ENCODE measurements at places on chromosomes 13 and 19. TPM values are rescaled to one million over a fixed set of nuclear protein-coding genes. Genes with fewer than 3 reads are reported as not detected.

PSG11 gene
- total RNA-seq = not detected

RAB3A gene
- total RNA-seq = 3.4 TPM

RFPL4A gene
- total RNA-seq = not detected

FCAR gene
- total RNA-seq = 5.2 TPM

ACER1 gene
- not detected for total RNA-seq

PDE4A gene
- 30.2 TPM for total RNA-seq

PRODH2 gene
- not detected for total RNA-seq

GTF2F1 gene
- total RNA-seq = 45.2 TPM

NUDT15 gene
- total RNA-seq = 5.7 TPM

- no peak overlapping the region for H3K4me3 ChIP-seq
- H3K27ac ChIP-seq = no peak overlapping the region
- H3K4me1 ChIP-seq = no peaks in the 10 kb centered on the region
Observed at GRCh38 chr13:77196052-77196618, 130.8 kb downstream of the MYCBP2 start.

- no peaks in the 10 kb centered on the region for H3K36me3 ChIP-seq
- H3K27me3 ChIP-seq = no peaks in the 10 kb centered on the region
- no peak overlapping the region for H3K27ac ChIP-seq
- H3K4me3 ChIP-seq = no peak overlapping the region
- DNase-seq = peak; percentile 81
Observed at GRCh38 chr19:751501-752341, 809 bp downstream of the MISP start.

DNA sequence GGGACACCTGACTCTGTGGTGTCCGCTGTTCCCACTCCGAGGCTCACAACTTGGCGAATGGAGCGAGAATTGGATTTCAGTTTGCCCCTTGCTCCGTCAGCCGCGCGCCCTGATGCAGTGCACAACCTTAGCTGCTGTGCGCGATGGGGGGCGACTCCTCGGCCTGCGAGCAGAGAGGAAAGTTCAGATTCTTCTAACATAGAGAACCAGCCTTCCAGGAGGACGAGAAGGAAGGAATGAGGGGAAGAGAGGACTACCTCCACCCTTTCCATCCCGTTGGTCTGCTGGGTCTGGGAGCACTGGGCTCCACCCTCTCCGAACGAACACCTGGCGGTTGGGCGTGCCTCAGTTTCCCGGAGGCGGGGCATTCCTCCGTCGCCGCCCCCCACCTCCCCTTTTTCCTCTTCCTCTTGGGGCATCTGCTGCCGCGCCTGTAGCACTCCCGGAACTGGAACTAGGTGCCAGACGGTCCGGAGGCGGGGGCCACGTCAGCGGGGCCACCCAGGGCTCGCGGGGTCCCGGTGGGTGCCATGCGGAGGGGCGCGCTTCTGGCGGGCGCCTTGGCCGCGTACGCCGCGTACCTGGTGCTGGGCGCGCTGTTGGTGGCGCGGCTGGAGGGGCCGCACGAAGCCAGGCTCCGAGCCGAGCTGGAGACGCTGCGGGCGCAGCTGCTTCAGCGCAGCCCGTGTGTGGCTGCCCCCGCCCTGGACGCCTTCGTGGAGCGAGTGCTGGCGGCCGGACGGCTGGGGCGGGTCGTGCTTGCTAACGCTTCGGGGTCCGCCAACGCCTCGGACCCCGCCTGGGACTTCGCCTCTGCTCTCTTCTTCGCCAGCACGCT is at the start of gene KCNK6:
TSS of gene KCNK6 (plus strand) at position 425 of the 838 bp plus-strand sequence. CDS start at position 531, 106 bp downstream.
- peaks cover 2% of the 10 kb centered on the region for H3K36me3 ChIP-seq
- no peaks in the 10 kb centered on the region for H3K27me3 ChIP-seq
- H3K4me3 ChIP-seq = peak within 1 kb of the TSS; percentile 83
- DNase-seq = peak; percentile 85

DNA sequence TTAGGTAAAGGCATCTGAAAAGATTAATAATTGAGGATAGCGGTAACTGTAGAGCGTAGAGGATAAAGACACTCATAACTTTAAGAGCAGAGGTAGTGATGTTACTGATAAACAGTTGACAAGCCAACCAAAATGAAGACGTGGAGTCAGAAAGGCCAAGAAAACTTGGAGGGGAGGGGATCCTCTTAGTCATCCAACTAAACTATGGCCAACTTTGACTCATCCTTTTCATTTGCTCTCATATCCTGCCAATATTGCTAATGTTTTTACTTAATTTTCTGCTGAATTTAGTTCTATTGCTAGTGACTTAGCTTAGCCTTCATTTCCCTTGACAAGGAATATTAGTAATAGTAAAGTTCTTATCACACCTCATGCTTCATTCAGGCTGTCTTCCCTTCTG is 13.4 kb downstream of the ITGBL1 start:
- H3K4me1 ChIP-seq = peaks cover 9% of the 10 kb centered on the region
- H3K27me3 ChIP-seq = no peaks in the 10 kb centered on the region
- H3K36me3 ChIP-seq = no peaks in the 10 kb centered on the region
- no peak overlapping the region for H3K4me3 ChIP-seq
- DNase-seq = no peak
- H3K27ac ChIP-seq = no peak overlapping the region

- DNase-seq = no peak
- H3K4me3 ChIP-seq = no peak overlapping the region
- H3K27ac ChIP-seq = no peak overlapping the region
- H3K4me1 ChIP-seq = no peaks in the 10 kb centered on the region
- H3K36me3 ChIP-seq = no peaks in the 10 kb centered on the region
Observed at GRCh38 chr13:57352114-57352513, 185.1 kb downstream of the PRR20E start.

GRCh38 chr13:83709426-83710132 is 172.7 kb downstream of the SLITRK1 start:
- no peaks in the 10 kb centered on the region for H3K4me1 ChIP-seq
- H3K27ac ChIP-seq = no peak overlapping the region
- no peak overlapping the region for H3K4me3 ChIP-seq
- H3K27me3 ChIP-seq = no peaks in the 10 kb centered on the region
- no peak for DNase-seq

DNA sequence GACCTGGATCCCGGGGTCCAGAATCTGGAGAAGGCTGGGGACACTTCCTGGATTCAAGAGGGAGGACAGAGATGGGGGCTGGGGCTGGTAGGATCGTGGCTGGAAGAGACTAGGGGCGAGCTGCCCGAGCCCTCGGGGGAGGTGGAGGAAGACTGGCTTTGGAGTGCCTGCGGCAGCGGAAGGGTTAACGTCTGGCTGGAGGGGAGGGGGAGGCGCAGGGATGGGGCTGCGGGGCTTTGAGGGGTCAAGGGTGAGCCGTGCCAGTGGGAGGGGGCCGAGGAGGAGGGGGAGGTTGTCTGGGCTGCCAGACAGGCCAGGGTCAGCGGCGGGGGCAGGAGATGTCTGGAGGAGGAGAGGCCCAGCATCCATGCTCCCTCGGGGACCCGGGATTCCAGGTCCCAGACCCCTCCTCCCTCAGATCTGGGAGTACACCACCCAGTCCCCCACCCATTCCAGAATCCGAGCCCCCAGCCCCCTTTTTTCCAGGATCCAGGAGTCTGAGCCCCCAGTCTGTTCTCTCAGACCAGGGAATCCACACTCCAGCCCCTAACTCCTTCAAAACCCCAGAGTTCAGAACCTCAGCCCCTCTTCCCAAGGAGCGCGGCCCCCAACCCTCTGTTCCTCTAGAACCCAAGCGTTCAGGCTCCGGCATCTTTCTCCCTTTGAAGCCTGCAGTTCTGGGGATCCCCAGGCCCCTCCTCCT is 3.2 kb upstream of the SPACA6 start:
- peak; percentile 68 for DNase-seq
- H3K4me3 ChIP-seq = peak overlapping the region; percentile 86
- no peaks in the 10 kb centered on the region for H3K4me1 ChIP-seq
- peak overlapping the region; percentile 79 for H3K27ac ChIP-seq
- no peaks in the 10 kb centered on the region for H3K36me3 ChIP-seq

- H3K36me3 ChIP-seq = no peaks in the 10 kb centered on the region
- H3K4me1 ChIP-seq = no peaks in the 10 kb centered on the region
- H3K27me3 ChIP-seq = no peaks in the 10 kb centered on the region
- H3K27ac ChIP-seq = no peak overlapping the region
- DNase-seq = no peak
- H3K4me3 ChIP-seq = peak overlapping the region; percentile 40
Observed at GRCh38 chr13:20128459-20128931, 32.4 kb downstream of the GJA3 start.

- DNase-seq = no peak
- H3K4me1 ChIP-seq = no peaks in the 10 kb centered on the region
- H3K36me3 ChIP-seq = no peaks in the 10 kb centered on the region
- no peak overlapping the region for H3K4me3 ChIP-seq
- H3K27ac ChIP-seq = no peak overlapping the region
Observed at GRCh38 chr13:43835701-43836100, 43.8 kb downstream of the CCDC122 start.

- H3K27ac ChIP-seq = no peak overlapping the region
- DNase-seq = no peak
- no peaks in the 10 kb centered on the region for H3K36me3 ChIP-seq
- no peaks in the 10 kb centered on the region for H3K27me3 ChIP-seq
Observed at GRCh38 chr13:91567485-91568207, 169.2 kb downstream of the GPC5 start.

DNA sequence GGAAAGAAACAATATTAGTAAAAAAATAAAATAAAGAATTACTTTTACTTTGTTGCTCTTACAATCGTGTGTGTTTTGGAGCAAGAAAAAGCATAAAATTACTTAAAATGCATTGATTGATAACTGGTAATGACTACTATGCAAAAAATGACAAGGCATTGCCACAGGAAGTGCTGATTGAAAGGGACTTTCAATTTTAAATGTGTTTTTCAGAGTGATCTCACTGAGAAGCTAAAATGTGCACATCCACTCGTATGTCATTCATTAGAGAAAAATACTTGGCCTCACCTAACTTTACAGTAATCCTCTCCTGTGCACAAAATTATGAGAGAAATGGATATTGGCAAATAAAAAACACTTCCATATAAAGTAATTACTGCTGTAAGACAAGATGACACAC is 934.9 kb downstream of the SLITRK6 start:
- no peak overlapping the region for H3K27ac ChIP-seq
- no peak for DNase-seq
- H3K36me3 ChIP-seq = no peaks in the 10 kb centered on the region
- H3K4me1 ChIP-seq = no peaks in the 10 kb centered on the region

DNA sequence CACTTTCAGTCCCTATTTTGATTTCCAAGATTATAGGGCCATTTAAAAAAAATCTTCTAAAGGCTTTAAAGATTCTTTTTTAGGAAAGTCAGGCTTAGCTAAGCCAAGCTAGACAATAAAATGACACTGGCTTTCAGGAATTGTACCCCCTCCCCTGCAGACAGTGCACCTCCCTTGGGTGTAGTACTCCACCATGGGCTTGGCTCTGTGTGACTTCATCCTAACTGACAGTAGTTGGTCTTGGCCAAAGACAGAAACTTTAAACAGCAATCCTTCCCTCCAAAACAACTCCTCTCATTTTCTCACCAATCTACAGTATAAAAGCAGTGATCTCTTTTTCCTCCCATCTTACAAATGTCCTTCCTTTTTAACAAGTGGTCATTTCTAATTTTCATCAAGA is 283.0 kb downstream of the DNAJC15 start:
- no peaks in the 10 kb centered on the region for H3K36me3 ChIP-seq
- H3K27ac ChIP-seq = no peak overlapping the region
- no peaks in the 10 kb centered on the region for H3K27me3 ChIP-seq

GRCh38 chr19:588093-588740 is 1.5 kb upstream of the HCN2 start:
- H3K36me3 ChIP-seq = no peaks in the 10 kb centered on the region
- no peak overlapping the region for H3K4me3 ChIP-seq
- H3K27me3 ChIP-seq = no peaks in the 10 kb centered on the region
- no peak overlapping the region for H3K27ac ChIP-seq
- H3K4me1 ChIP-seq = no peaks in the 10 kb centered on the region
- no peak for DNase-seq

- no peak overlapping the region for H3K27ac ChIP-seq
- no peak overlapping the region for H3K4me3 ChIP-seq
- no peaks in the 10 kb centered on the region for H3K4me1 ChIP-seq
- DNase-seq = no peak
- no peaks in the 10 kb centered on the region for H3K36me3 ChIP-seq
Observed at GRCh38 chr19:3302755-3303154, 63.6 kb upstream of the NFIC start.

DNA sequence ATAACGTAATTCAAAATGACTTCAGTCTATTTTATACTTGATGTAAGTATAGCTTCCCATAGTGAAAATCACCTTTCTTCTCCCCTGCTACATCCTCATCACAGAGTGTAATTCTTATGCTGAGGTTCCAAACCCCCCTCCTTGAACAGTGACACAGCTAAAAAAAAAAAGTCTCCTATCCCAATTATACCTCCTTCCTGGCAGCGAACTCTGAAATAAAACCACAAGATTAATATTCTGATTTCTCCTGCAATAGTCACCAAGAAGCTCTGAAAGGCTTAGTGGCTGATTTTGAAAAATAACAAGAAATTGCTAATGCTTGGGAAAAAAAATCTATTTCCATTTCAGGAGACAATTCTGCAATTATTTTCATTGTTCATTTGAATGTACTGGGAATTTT is 36.3 kb downstream of the EFNB2 start:
- H3K27me3 ChIP-seq = no peaks in the 10 kb centered on the region
- DNase-seq = no peak

DNA sequence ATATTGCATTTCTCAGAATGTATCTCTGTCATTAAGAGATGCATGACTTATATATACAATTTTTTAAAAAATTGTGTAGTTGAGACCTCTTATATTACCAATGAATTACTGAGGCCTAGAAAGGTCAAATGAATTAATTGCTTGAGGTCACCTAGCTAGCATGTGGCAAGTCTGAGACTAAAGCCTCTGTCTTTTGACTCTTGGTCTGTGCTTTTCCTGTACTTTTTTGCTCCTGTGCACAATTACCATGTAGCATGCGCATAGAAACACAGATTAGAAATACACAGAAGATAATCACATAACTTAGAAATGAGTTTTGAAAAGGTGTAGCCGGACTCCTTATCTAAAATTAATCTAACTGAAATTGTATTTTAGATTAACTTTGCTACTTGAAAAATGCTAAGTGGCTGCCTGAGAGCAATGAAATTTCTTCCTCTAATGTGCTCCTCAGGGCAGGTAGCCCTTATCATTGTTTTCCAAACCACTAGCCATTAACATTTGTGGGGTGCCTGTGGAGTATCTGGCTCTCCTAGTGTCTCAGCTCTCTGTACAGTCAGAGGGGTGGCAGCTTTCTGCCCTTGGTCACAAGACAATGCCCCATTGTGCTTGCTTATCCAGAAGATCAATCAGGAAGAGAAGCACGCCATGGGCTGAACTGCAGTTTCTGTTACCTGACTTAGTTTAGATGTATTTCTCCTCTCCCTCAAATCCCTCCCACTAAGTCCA is 119.6 kb downstream of the RFC3 start:
- no peaks in the 10 kb centered on the region for H3K27me3 ChIP-seq
- no peak overlapping the region for H3K27ac ChIP-seq
- H3K36me3 ChIP-seq = no peaks in the 10 kb centered on the region
- no peaks in the 10 kb centered on the region for H3K4me1 ChIP-seq
